Activated CD4-positive, CD25-positive, alpha-beta regulatory T cell treated with anti-CD3 and anti-CD28 coated beads, Interleukin-2, amount 50 U/mL, for 16 hours (primary cell): ENCODE measurements at places on chromosomes 5 and 9.

DNA sequence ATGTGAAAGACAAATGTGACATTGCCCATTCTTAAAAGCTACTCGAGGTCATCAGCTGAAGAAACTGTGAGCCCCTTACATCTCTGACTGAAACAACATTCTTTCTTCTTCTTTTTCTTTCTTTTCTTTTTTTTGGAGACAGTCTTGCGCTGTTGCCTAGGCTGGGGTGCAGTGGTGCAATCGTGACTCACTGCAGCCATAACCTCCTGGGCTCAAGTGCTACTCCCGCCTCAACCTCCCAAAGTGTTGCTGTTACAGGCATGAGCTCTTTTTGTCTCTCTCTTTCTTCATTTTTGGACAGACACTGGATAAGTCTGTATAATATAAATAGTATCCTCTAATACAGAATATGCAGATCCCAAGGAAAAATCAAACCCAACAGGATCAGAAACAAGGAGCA is 263.7 kb upstream of the KLF9 start:
- DNase-seq = no peak

- no peak for DNase-seq
These were observed 305.0 kb downstream of the RAB3C start for GRCh38 chr5:58887721-58888409.

GRCh38 chr5:74055486-74056106 is 429.6 kb downstream of the ARHGEF28 start:
- no peak for DNase-seq

GRCh38 chr9:127014910-127015540 is 100.4 kb downstream of the RALGPS1 start:
- DNase-seq = no peak

DNA sequence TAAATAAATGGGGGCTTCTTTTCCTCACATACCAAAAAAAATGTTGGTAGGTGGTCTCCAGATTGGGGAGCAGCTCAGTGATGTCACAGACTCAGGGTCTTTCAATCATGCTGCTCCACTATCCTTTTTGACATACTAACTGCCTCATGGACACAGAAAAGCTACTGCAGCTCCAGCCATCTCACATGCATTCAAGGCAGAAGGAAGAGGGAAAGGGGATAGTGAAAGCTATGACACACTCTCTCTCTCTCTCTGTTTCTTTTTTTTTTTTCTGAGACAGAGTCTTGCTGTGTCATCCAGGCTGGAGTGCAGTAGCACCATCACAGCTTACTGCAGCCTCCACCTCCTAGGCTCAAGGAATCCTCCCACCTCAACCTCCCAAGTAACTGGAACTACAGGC is 7.9 kb upstream of the ADGRD2 start:
- DNase-seq = no peak

DNA sequence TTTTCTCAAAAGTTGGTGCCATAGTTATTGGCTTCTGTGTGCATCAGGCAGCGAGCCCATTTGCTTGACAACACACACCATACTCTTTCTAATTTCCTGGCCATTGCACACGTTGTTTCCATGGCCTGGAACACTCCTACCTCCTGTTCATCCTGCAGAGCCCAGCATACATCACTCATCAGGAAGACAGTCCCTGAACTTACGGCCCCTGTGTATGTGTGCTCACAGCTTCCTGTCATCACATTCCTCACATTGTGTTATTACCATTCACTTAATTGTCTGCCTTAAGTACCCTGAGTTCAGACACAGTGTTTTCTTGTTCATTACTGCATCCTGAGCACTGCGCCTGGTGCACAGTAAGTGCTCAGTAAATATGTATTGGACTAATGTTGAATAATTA is 355.9 kb downstream of the PRELID2 start:
- no peak for DNase-seq

- DNase-seq = no peak
These were observed 45.9 kb upstream of the CDH18 start for GRCh38 chr5:20033881-20034280.

- DNase-seq = no peak
These were observed 54.4 kb upstream of the FCN1 start for GRCh38 chr9:134972140-134972539.

DNA sequence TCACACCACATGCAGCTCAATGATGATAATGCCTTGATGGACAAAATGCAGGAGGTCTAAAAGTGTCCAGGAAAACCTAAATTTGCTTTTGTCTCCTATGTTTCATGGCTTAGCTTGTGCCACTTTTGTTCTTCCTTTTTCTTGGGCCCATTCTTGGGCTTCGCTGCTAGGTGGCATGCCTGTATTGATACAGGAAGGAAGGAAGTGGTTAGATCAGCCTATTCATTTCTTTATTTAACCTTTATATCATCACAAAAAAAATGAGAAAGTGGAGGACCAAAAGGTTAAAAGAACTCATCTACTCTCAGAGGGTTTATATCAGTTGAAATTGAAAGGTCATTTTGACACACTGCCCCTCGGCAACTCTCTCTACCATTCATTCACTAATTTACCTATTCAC is 260.2 kb downstream of the ARHGAP26 start:
- no peak for DNase-seq

DNA sequence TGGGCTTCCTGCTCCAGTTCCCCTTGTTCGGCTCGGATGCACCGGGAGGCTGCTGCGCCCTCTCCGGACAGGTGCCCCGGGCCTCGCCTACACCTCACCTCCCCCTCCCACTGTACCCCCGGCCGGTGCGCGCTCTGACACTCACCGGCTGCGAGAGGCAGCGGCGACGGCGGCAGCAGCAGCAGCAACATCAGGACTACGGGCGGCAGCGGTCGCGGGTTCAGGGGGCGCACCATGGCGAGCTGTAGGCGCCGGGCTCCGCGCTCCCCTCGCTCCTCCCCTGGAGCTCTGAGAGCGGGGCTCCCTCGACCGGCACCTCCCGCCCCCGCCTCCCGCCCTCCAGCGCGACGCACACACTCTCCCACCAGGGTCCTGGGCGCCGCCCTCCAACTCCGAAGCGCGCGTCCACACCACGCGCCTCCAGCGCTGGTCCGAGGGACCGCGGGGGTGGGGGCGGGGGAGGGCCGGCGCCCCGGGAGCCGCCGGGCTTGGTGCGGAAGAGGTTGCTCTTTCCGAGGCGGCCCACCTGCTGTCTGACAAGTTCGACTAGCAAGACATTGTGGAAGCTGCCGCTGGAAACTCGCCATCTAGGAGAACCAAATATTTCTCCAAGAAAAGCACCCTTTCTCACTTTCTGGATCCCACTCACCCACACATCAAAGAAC is at the start of gene GFRA3:
TSS of gene GFRA3 (minus strand) at position 433 of the 665 bp plus-strand sequence. CDS start at position 236, 197 bp downstream.
- no peak for DNase-seq

GRCh38 chr9:20557890-20558565 is 64.3 kb downstream of the MLLT3 start:
- no peak for DNase-seq

DNA sequence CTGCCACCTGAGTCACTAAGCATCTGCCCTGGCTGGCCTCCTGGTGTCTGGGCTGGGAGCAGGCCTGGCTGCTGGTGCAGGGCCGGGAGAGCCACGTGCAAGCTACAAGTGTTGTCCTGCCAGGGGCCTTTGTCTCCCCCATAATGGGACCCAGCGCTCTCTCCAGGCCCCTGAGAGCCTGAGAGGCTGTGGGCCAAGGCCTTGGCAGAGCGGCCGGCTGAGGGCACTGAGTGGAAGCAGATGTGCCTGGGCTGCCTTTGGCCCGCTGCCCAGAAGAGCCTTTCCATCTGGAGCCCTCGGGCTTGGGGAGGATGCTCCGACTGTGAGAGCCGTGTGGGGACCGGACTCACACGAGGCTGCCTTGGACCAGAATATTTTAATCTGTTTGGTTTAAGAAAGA is 185.5 kb downstream of the RGS3 start:
- DNase-seq = no peak

DNA sequence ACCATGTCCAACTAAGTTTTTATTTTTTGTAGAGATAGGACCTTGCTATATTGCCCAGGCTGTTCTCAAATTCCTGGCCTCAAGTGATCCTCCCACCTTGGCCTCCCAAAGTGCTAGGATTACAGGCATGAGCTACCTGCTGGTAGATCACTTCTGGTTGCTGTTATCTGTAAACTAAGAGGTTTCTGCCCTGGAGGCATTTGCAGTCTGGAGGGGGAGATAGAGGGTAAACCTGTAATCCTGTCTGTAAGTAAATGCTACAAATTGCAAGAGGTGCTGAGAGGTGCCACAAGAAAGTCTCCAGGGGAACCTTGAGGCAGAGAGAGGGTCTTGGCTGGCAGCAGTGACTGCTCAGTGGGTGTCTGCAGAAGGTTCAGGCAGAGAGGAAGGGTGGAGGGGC is 29.0 kb upstream of the GGTA1 start:
- DNase-seq = no peak

DNA sequence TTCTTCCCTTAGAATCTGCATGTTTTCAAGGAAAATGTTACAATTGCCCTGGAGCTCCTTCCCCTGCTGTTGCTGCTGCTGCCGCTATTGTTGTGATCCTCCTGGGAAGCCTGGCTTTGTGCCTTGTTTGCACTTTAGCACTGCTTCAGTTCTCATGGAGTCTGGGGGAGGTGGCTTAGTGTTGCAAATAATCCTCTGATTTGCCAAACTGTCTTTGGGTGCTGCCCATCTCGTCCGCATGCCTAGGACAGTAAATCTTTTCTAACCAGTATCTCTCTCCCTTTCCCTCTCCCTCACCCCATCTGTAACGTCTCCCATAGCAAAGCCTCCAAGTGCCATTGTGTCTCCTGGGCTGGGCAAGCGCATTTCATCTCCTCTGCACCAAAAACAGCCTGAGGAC is 30.3 kb downstream of the FAM240B start:
- DNase-seq = no peak

GRCh38 chr5:173296737-173297676 is 31.2 kb downstream of the STC2 start:
- no peak for DNase-seq

- DNase-seq = no peak
These were observed 28.9 kb downstream of the CDH9 start for GRCh38 chr5:27009540-27009915.

DNA sequence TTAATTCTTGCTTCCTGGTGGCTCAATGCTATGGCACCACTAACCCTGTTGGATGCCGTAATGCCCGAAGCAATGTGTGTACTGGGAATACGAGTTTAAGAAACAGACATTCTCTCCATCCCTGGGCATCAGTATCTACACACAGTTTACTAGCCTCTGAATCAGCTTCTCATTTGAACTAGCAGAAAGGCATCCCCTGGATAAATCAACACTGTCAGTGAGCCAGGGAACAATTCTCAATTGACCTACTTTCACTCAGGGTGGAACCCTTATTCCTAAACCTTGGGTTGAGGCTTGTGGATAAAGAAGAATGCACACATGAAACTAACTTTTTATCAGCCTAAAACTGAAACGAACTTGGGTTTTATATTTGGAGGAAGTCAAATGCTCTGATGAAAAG is 331.0 kb downstream of the GADD45G start:
- DNase-seq = no peak

GRCh38 chr9:33351547-33351946 is 50.8 kb downstream of the AQP7 start:
- no peak for DNase-seq

DNA sequence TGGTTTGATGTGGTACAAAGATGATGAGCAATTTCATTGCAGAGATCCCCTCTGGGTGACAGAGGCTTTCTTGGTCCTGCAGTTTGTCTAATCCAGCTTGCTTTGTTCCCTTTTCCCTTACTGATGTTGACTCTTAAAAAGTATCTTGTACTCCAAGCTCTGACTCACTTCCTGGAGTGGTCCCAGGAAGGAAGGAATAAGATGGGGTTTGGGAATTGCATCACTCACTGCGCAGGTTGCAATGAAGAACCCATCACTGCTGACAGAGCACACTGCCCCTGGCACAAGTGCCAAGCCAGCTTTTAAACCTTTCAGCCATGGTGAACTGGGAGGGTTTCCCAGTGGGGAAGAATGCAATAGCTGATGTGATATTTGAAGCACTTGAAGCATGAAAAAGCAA is 662.2 kb upstream of the CTNND2 start:
- DNase-seq = no peak

- peak; percentile 48 for DNase-seq
These were observed 28.0 kb upstream of the ADAM19 start for GRCh38 chr5:157603333-157604190.

DNA sequence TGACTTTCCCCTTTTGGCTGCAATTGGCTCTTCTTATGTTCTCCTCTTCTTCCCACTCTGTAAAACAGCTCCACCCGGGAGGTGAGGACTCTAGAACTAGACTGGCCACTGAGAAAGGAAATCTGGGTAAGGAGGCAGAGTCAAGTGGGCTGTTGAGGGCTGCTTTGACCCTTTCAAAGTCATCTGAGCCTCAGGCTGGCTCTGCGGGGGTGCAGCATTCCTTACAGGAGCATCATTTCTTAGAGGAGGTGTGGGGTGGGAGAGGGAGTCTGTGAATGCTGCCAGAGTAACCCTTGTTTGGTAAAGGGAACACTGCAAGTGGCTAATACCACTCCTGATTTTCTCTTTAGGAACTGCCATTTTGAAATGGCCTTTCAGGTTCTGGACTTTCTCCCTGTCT is 377.7 kb upstream of the SMARCA2 start:
- no peak for DNase-seq

GRCh38 chr5:149049371-149049781 is 13.5 kb downstream of the SH3TC2 start:
- DNase-seq = no peak

DNA sequence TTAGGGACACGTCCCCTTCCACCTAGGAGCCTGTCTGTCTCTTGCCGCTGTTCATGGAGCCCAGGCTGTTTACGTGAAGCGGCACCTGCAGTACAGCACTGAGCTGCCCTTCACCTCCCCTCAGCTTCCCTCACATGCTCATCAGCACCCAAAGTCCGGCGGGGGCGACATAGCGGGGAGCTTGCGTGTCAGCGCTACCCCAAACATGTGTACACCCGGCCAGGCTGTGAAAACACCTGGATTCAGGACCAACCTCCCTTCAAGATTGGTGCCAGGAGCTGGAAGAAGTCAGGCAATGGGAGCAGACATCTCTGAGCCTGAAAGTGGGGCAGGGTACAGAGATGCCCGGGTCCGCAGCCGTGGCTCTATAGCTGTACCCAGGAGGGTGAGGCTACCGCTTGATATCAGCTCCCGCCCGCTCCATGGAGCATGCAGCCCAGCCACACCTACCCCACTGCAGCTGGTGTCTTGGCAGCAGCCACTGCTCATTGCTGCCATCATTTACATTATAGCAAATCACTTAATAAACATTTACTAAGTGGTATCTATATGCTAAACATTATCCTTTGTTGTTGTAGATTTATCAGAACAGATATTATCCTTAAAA is 712.1 kb downstream of the CDH9 start:
- no peak for DNase-seq

GRCh38 chr9:99303177-99303576 is 81.1 kb downstream of the SEC61B start:
- DNase-seq = no peak

GRCh38 chr5:78594610-78595457 is 53.7 kb downstream of the LHFPL2 start:
- no peak for DNase-seq

DNA sequence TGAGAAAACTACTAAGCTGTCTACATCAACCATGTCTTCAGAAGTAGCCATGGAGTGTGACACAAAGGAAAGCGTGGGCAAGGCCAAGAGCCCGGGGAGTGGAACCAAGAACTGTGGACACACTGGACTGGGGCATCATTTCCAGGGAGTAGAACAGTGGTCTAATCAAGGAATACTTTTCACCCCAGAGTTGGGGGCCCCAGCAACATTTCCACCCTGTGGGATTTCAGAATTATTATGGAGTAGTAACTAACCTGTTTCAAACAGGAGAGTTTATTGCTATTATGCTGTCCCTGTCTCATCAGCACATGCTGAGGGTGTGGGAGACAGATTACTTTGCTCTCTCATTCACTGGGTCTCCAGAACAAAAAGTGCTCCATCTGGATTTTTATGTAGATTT is 58.0 kb upstream of the FSTL4 start:
- DNase-seq = no peak
